Neural crest cell (in vitro differentiated cells): ENCODE measurements at places on chromosomes 16 and 17.

- no peak for DNase-seq
Observed at GRCh38 chr16:27461483-27462171, 59.7 kb downstream of the IL21R start.

GRCh38 chr17:82302991-82303943, 14.1 kb downstream of the CD7 start:
- DNase-seq, result no peak

GRCh38 chr17:12510535-12510934, 155.2 kb upstream of the MYOCD start:
- DNase-seq, result no peak

GRCh38 chr16:8892101-8892575, 10.0 kb downstream of the LITAFD start:
- DNase-seq, result no peak

- DNase-seq, result no peak
Observed at GRCh38 chr16:84717484-84717883, 17.7 kb downstream of the USP10 start.

DNA sequence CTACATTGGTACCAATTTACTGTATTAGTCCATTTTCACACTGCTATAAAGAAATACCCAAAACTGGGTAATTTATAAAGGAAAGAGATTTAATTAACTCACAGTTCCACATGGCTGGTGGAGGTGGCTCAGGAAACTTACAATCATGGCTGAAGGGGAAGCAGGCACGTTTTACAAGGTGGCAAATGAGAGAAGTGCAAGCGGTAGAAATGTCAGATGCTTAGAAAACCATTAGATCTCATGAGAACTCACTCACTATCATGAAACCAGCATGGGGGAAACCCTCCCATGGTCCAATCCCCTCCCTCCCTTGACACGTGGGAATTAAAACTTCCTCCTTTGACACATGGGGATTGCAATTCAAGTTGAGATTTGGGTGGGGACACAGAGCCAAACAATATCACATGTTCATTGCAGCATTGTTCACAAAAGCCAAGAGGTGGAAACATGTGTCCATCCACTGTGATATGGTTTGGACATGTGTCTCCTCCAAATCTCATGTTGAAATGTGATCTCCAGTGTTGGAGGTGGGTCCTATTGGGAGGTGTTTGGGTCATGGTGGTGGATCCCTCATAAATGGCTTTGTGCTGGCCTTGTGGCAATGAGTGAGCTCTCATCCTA, 3.1 kb upstream of the SPACA3 start:
- DNase-seq, result no peak

DNA sequence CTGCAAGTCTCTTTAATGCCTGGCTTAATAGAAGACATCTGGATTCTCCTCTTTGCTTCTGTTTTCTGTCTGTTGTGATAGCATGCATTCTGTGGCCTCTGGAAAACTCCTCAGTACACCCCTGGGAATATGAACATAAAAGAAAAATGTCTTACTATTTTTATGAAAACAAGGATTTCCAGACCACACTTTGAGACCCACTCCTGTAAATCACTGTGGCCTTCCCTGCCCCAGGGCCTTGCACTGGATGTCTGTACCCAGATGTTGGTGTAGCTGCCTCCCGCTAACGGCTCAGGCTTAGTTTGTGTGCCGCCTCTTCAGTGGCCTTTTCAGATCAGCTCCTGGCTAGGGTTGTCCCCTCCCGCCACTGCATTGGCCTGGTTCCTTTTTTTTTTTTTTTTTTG, 126.6 kb downstream of the SOCS1 start:
- DNase-seq, result no peak

- DNase-seq, result no peak
Observed at GRCh38 chr16:28556914-28557320, 3.2 kb downstream of the SGF29 start.

DNA sequence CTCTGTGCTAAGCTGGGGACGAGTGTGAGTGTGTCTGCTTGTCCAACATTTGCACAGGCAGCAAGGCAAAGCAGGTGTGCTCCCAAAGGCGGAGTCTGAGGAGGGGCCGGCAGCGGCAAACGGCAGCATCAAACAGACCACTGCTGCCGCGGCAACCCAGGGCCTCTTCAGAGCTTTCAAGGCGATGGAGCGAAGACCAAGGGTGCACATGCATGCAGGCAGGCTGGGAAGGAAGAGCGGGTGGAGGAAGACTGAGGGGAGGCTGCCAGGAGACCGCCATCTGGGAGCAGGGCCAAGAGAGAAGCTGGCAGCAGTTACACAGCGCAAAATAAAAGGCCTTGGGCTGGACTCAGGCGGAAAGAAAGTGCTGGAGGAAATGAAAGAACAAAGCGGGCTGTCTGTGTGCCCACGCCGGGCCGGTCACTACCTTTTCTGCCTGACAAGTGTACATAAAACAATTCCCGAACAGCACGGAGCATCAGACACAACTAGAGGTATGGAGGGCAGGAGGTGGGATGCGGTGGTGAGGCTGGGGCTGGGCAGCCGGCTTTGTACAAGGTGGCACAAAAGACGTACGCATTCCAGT, 8.5 kb downstream of the TIMM22 start:
- DNase-seq, result no peak

- peak; percentile 25 for DNase-seq
Observed at GRCh38 chr17:75927286-75927922, 13.4 kb downstream of the FBF1 start.

GRCh38 chr17:16459855-16460550, 32.0 kb downstream of the LRRC75A start:
- DNase-seq, result no peak

DNA sequence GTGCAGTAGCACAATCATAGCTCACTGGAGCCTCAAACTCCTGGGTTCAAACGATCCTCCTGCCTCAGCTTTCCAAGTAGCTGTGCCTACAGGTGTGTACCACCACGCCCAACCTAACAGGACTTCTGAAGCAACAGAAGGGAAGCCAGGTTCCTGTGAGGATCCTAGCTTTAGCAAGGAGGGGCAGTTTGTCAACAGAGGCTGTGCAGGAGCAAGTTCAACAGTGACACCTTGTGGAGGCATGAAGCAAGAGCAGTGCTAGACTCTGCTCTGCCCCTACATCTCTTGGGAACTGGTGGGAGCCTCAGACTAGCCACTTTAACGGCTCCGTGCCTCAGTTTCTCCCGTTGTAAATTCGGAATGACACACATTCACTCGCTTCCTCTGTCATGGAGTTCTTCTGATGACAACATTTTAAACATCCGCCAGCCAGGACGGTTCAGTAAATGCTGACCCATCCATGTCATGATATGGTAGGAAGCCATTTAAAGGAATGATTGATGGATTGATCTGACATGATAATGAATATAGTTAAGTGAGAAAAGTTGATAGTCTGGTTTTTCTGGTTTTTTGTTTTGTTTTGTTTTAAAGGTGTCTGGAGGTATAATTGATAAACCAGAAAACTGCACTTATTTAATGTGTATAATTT, 218.7 kb downstream of the MRTFB start:
- no peak for DNase-seq

GRCh38 chr17:69779378-69780214, 295.4 kb upstream of the KCNJ16 start:
- no peak for DNase-seq

DNA sequence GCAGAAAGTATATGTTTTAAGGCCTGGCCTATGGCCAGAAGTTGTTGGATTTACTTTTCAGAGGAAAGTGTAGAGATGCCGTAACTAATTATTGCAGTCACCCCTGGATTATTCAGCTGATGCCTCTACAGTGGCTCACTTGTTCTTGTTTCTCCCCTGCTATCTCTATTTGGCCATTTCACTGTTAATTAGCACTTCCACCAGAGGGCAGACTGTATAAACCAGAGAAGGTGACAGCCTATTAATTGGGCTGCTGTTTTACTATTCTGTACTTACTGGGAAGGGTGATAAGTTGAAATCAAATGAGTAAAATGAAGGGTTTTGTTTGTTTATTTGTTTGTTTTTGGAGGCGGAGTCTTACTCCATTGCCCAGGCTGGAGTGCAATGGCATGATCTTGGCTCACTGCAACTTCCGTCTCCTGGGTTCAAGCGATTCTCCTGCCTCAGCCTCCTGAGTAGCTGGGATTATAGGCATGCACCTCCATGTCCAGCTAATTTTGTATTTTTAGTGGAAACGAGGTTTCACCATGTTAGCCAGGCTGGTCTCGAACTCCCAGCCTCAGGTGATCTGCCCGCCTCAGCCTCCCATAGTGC, 66.0 kb downstream of the CDK12 start:
- DNase-seq, result no peak

- no peak for DNase-seq
Observed at GRCh38 chr17:27552276-27552732, 78.7 kb upstream of the LGALS9 start.

GRCh38 chr17:74497471-74497870, 31.0 kb downstream of the CD300A start:
- no peak for DNase-seq

GRCh38 chr16:50279504-50279865, 13.1 kb downstream of the ADCY7 start:
- no peak for DNase-seq

DNA sequence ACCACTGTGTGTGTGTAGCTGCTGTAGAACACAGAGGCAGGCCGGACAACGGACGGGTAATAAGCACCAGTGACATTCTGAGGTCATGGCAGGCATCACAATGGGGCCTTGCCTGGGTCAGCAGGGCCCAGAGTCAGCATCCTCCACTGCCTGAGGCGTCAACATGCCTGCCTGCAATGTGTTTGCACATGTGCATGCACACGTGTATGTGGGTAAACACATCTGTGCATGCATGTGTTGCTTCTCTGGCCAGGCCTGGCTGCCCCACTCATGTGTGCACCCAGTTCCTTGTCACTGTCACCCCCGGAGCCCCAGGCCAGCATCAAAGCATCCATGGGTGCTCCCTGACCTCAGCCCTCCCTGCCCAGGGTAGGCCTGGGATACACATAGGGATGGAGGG, 43.3 kb downstream of the LGALS9 start:
- no peak for DNase-seq

DNA sequence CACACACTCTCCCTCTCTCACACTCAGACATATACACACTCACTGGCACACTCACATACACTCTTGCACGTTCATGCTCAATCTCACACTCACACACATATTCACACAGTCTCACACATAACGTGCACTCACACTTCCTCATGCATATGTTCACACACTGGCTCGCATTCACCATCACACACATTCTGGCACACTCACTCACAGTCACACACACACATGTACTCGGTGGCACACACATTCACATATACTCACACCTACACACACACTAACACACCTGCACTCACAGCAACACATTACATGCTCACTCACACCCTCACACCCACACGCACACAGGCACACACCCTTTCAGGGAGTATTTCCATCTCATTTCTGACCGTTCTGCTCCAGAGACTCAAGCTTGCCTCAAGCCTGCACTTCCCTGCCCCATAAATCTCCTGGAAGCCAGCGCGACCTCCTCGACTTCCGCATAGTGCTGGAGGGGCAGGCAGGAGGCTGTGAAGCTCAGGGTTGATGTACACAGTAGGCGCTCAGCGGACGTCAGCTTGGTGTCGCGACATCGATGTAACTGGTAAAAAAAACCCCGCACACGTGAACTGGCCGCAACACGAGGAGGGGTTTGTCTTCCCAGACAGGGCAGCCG, 66.7 kb upstream of the FOXF1 start:
- DNase-seq, result no peak

DNA sequence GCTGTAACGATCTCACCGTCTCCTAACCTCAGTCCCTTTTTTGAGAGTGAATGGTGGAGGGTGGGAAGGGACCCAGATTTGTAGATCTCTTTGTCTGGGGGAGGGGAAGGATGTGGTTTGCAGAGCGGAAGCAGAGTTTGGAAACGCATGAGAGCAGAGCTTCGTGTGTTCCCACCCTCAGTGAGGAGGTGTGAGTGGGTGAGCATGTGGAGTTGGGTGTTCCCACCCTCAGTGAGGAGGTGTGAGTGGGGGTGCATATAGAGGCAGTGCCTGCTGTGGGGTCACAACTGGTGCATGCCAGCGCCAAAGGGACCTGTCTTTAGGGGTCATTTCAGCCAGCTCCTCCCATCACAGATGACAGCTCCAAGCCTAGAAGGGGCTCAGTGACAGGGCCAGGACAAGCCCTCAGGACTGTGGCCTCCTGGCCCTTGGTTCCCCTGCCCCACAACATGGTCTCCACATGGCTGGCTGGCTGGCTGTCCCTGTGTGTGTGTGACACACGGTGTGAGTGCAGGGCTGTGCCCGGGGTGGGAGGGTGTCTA, 1.8 kb upstream of the CISD3 start:
- no peak for DNase-seq

DNA sequence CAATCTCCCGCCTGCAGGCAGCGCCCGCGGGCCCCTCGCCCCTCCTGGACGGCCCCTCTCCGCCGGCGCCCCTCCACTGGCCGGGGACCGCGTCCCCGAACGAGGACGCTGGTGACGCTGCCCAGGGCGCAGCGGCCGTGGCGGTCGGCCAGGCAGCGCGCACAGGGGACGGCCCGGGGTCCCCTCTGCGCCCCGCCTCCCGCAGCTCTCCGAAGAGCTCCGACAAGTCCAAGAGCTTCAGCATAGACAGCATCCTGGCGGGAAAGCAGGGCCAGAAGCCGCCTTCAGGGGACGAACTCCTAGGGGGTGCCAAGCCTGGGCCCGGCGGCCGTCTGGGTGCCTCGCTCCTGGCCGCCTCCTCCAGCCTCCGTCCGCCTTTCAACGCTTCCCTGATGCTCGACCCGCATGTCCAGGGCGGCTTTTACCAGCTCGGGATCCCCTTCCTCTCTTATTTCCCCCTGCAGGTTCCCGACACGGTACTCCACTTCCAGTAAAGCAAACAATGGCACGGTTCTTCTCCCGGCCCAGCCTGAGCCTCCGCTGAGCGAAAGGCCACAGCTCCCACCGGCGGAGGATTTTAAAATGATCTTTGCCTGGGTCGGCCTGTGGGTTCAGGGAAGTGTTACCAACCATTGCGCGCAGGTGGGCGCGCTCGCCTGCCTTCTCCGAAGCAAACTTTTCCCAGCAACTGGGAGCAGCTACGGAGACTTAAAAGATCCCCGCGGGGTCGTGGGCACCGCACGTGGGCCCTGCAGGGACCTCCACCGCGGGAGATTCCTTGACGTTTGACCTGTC, 1.1 kb downstream of the FOXL1 start:
- DNase-seq, result no peak

- DNase-seq, result no peak
Observed at GRCh38 chr17:66455060-66455459, 152.6 kb downstream of the PRKCA start.
